Immature natural killer cell (primary cell): ENCODE measurements at places on chromosomes 7 and 10.

- H3K27me3 ChIP-seq = peaks cover 11% of the 10 kb centered on the region
- no peaks in the 10 kb centered on the region for H3K4me1 ChIP-seq
- H3K27ac ChIP-seq = no peak overlapping the region
- no peak overlapping the region for H3K4me3 ChIP-seq
- no peak for DNase-seq
Measured at GRCh38 chr7:43004082-43004481, 71.9 kb downstream of the MRPL32 start.

GRCh38 chr7:93165447-93165846 lies 17.3 kb upstream of the SAMD9L start:
- H3K27ac ChIP-seq = no peak overlapping the region
- no peaks in the 10 kb centered on the region for H3K4me1 ChIP-seq
- no peaks in the 10 kb centered on the region for H3K36me3 ChIP-seq
- no peak overlapping the region for H3K4me3 ChIP-seq
- peak; percentile 14 for DNase-seq

DNA sequence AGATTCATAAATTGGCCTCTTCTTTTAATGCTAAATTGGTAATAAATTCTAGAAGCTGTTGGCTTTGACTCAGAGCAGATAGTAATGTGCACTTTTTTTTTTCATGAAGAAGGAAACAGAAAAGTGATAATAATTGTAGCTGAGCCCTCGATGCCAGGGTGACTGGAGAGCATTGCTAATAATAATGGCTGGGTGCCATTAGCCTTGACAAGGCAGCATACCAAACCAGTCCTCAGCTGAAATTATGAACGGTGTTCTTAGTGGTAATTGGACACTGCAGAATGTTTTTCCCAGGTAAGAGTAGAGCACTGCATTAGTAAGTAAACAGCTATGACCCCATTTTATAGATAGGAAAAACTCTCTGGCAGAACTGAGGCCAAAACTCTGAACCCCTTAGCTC lies 18.9 kb downstream of the PLEKHA8 start:
- DNase-seq = no peak
- no peaks in the 10 kb centered on the region for H3K27me3 ChIP-seq
- no peak overlapping the region for H3K4me3 ChIP-seq
- H3K27ac ChIP-seq = no peak overlapping the region
- H3K36me3 ChIP-seq = peaks cover 23% of the 10 kb centered on the region

GRCh38 chr7:156049366-156049765 lies 237.1 kb upstream of the SHH start:
- H3K4me1 ChIP-seq = no peaks in the 10 kb centered on the region
- H3K4me3 ChIP-seq = no peak overlapping the region
- DNase-seq = no peak

DNA sequence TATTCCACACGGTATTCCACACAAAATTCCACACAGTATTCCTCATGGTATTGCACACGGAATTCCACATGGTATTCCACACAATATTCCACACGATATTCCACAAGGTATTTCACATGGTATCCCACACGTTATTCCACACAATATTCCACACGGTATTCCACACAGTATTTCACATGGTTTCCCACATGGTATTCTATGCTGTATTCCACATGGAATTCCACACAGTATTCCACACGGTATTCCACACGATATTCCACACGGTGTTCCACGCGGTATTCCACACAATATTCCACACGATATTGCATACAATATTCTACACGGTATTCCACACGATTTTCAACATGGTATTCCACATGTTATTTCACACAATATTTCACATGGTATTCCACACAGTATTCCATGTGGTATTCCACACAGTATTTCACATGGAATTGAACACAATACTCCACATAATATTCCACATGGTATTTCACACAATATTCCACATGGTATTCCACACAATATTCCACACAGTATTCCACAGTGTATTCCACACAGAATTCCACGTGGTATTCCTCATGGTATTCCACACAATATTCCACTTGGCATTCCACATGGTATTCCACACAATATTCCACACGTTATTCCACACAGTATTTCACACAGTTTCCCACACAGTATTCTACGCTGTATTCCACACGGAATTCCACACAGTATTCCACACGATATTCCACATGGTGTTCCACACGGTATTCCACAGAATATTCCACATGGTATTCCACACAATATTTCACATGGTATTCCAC lies 136.0 kb upstream of the CHST15 start:
- no peak overlapping the region for H3K27ac ChIP-seq
- no peaks in the 10 kb centered on the region for H3K36me3 ChIP-seq
- H3K27me3 ChIP-seq = peaks cover 79% of the 10 kb centered on the region
- no peaks in the 10 kb centered on the region for H3K4me1 ChIP-seq
- no peak overlapping the region for H3K4me3 ChIP-seq

DNA sequence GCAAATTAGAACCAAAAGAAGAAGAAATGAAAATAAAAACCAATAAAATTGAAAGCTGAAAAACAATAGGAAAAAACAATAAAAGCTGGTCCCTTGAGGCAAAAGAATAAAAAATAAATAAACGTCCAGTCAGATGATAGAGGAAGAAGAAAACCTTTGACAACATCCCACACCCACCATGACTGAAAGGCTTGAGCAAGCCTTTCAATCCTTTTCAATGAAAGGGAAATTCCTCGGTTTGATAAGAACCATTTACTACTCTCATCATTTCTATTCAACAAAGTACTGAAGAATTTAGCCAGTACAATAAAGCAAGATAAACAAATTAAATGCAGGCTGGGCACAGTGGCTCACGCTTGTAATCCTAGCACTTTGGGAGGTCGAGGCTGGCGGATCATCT lies 3.8 kb downstream of the SLC25A40 start:
- no peak overlapping the region for H3K27ac ChIP-seq
- H3K4me1 ChIP-seq = peaks cover 34% of the 10 kb centered on the region
- no peak overlapping the region for H3K4me3 ChIP-seq
- peaks cover 20% of the 10 kb centered on the region for H3K36me3 ChIP-seq
